Fibroblast of the aortic adventitia (primary cell): ENCODE measurements at places on chromosomes 11 and 22. TPM values are rescaled to one million over a fixed set of nuclear protein-coding genes. Genes with fewer than 3 reads are reported as not detected.

C11orf21 gene
- total RNA-seq, result not detected in 2 replicates

IL17REL gene
- total RNA-seq, result not detected in 2 replicates

BTG4 gene
- total RNA-seq, result 0.36 TPM in 1 of 2 replicates, not detected in the other

CHRM1 gene
- total RNA-seq, result not detected in 2 replicates

CLTCL1 gene
- total RNA-seq, result 4.6 and 7.1 TPM in 2 replicates

KRTAP5-8 gene
- total RNA-seq, result not detected in 2 replicates

KCNQ1OT1 gene
- 5.5 and 7.3 TPM in 2 replicates for total RNA-seq

SCGB1A1 gene
- total RNA-seq, result not detected in 2 replicates
